ENCODE measurements at places on chromosomes 3 and 15.
A peak's percentile ranks its signal among the peaks of the same experiment; 100 is the strongest.

GRCh38 chr3:46094506-46094905 is 67.2 kb upstream of the XCR1 start:
- no peak for DNase-seq

DNA sequence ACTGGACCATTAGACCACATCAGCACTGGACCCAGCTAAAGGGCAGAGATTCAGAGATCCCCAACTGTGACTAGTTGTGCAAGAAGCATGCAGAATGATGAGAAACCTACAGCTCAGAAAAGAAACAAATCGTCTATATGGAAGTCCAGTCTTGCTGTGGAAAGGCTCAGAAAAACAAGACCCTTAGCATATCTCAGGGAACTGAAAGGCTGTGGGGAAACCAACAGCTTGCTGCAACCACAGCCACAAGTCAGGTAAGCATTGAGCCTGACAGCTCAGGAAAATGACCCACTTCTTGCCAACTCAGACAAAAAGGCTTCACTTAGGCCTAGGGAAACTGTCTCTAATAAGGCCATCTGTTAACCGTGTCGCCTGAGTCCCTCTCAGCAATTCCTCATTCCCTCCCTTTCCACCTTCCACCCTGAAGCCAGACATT is 145.6 kb downstream of the LSAMP start:
- no peak for DNase-seq

DNA sequence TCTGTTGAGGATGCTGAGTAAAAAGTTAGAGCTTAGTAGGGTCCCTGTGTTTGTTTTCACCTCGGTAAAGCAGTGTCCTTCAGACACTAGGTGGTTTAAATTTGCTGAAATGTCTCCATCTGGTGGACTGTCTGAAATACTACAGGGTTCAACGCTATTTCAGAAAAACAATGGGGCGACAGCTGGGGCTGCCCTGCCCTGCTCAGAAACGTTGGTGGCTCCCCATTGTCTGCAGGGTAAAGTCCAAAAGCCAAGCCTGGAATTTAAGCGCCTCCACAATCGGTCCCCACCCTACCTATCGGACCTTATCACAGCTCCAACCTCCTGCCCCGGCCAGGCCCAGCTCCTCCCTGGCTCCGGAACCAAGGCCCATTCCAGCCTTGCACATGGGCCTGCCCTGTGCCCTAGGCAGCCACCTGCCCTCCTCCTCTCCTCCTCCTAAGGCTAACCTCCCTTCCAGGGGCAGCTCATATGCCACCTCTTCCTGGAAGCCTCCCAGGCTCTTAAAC is 4.3 kb upstream of the TSEN2 start:
- no peak for DNase-seq

GRCh38 chr15:66580643-66581042 is 14.8 kb upstream of the LCTL start:
- peak; percentile 43 for DNase-seq

DNA sequence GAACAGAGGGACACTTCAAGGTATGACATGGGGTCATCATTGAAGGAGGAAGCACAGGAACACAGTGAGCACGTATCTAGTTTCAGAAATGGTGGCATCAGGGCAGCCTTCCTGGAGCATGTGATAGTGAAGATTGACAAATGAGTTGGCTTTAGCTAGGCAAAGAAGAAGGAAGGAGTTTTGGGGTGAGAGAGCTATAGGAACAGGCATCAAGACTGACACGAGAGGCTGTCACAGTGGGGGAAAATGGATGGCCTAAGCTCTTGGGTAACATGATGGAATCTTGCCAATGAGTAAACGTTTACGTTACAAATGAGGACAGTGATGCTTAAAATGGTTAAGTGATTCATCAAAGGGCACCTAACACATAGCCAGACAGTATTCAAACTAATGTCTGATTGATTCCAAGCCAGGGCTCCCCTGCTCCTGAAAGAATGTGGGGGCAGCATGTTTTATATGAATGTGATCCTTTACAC is 23.1 kb upstream of the GPR171 start:
- DNase-seq, result no peak

DNA sequence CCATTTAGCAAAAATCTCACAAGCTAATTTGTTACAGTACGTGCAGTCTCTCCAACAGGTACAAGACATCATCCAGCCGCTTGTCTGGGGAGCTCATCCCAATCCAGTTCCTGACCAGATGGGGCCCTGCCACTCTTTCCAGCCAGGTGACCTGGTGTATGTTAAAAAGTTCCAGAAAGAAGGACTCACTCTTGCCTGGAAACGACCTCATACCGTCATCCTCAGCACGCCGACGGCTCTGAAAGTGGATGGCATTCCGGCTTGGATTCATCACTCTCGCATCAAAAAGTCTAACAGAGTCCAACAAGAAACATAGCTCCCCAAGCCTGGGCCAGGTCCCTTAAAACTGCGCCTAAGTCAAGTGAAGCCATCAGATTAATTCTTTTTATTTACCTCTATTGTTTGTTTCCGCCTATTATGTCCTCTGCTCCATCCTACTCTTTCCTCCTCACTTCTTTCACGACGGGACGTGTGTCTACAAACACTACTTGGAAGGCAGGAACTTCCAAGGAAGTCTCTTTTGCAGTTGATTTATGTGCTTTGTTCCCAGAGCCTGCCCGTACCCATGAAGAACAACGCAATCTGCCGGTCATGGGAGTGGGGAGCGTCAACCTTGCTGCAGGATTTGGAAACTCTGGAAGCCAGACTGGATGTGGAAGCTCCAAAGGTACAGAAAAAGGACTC is 37.5 kb downstream of the ZBTB11 start:
- no peak for DNase-seq

- no peak for DNase-seq
Measured at GRCh38 chr3:143358793-143359491, 239.4 kb downstream of the CHST2 start.

- DNase-seq, result no peak
Measured at GRCh38 chr15:75831806-75832102, 11.5 kb upstream of the UBE2Q2 start.

GRCh38 chr3:122758877-122759560 is 34.6 kb downstream of the HSPBAP1 start:
- no peak for DNase-seq

- no peak for DNase-seq
Measured at GRCh38 chr3:1870738-1871137, 227.9 kb upstream of the CNTN4 start.

GRCh38 chr15:34023907-34024306 is 15.1 kb downstream of the AVEN start:
- no peak for DNase-seq

DNA sequence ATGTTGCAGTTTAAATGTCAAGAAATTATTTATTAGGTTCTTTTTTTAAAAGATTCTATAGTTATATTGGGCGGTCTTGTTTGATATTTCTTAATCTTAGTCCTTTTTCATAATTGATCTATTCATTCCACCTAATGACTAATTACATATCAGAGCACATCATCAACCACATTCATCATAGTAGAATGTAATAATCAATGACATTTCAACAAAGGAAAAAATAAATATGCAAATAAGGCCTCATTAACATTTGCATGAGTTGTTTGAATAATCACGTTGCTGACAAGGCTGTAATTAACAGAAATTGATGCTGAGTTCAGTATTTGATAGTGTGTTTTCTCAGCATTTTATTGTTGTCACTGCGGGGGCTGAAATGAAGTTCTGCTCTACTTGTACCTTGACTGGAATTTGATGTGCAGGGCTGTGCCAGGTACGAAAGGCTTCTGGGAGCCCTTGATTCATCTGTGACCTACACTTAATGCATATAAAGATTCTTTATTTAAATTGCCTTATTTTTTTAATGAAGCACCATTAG is 215.7 kb downstream of the TCF12 start:
- DNase-seq, result no peak

Data from right hindlimb (tissue), 1 donor.